Activated CD4-positive, alpha-beta T cell treated with anti-CD3 and anti-CD28 coated beads, Interleukin-2, amount 50 U/mL, for 4 hours (primary cell): ENCODE measurements at places on chromosomes 6 and 20.

- DNase-seq = no peak
Observed at GRCh38 chr6:84554706-84555105, 209.7 kb downstream of the TBX18 start.

GRCh38 chr6:170345662-170346061 lies 39.1 kb downstream of the FAM120B start:
- DNase-seq = no peak

GRCh38 chr6:130843575-130844320 lies 16.5 kb downstream of the SMLR1 start:
- no peak for DNase-seq

DNA sequence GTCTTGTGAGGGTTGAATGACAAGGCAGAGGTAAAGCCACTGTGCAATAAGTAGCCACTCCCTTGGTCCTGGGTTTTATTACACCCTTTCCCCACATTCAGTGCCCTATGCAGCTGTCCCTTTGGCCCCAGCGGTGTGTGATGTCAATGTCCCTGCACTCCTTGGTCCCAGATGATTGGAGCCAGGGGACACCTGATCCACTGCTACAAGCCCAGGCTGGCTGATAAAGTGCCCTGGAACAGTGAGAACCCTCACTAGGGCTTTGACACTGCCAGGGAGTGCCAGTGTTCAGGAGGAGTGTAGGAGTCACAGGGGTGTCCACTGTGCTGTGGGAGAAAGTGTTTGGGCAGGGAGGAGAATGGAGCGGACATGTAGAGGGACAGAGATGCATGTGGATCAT lies 30.4 kb downstream of the GABRR1 start:
- DNase-seq = no peak

DNA sequence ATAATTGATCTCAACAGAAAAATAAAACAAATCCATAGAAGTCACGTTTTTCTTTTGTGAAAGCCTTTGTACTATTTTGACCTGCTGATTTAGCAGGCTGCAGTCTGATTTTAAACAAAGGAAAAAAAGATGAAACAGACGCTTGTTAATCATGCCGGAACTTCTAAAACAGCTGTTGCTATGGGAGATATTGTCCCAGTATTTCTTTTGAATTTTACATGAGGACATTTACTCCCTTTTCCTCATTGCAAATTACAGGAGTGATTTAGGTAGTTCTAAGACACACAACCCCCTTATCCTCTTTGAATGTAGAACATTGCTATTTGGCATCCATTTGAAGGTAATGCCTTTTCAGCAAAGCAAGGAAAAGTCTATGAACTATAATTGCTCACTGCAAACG lies 416.1 kb downstream of the BCKDHB start:
- no peak for DNase-seq

DNA sequence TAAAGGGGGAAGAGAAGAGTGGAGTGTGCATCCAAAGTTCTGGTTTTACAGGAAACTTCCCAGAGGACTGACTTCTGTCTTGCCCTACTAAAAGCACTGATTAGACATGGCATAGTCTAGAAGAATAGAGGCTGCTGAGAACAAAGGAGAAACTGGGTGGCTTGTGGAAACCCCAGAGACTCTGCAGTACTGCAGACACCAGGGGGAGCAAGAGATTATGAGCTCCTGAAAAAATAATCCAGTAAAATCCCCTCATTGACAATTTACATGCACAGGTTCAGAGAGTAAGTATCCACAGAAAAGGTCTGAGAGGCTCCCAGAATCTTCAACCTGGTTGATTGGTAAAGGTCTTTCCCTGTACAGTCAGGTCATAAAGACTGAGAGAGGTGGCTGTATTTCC lies 48.7 kb upstream of the CLVS2 start:
- DNase-seq = no peak

DNA sequence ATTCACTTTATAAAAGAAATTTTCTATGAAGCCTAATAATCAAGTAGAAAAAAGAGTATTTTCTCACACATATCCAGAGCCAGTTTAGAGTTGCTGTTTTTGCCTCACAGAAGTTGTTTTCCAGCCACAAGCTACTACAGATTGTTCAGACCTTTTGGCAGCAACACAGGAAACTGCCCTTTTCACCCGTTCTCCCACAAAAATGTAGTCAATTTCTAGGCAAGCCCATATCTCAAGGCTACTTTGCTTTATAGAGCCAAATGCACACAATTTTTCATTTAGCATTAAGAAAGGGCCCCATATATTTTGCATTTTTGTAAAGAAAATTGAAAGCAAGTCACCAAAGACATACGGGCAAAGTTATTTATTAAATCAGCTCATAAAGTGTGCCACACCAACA lies 49.5 kb downstream of the EPB41L2 start:
- no peak for DNase-seq

DNA sequence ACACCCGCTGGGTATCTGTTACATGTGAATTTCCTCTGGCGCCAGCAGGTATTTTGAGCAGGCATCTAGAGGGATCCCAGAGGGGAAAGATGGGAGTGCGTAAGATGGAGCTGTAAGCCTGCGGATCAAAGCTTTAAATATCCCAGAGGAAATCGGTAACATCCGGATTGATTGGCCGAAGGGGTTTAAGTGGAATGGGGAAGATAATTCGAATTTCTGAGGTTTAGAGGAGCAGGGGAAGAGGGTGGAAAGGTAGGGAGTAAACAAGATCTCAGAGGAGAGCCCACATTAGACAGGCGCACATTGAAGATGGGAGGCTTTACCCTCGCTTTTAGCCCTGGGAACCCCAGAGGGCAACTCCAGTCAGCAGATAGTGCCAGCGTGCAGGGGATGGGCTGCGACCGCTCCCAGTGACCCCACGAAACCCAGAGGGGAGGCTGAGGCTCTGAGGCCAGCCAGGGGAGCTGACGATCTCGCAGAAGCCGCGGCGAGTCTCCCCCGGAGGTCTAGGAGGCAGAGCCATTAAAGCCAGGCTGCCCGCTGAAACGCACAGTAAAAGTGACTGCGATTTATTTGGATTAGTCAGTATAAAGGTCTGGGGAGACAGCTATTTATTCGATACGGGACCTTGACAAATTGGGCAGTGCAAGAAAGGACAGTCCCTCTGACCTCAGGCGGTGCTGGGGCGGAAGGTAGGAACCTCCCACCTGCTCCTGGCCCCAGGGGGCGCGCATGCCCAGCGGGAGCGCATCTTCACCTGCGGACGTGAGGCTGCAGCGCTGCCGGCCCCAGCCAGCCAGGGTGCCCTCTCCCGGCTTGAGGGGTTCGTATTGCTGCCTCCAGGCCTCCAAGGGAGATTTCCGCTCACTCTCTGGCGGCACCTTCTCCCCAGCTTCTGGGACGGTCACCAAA lies 34.3 kb upstream of the TCF21 start:
- no peak for DNase-seq

- DNase-seq = no peak
Observed at GRCh38 chr6:167825332-167826229, 1.1 kb upstream of the AFDN start.

DNA sequence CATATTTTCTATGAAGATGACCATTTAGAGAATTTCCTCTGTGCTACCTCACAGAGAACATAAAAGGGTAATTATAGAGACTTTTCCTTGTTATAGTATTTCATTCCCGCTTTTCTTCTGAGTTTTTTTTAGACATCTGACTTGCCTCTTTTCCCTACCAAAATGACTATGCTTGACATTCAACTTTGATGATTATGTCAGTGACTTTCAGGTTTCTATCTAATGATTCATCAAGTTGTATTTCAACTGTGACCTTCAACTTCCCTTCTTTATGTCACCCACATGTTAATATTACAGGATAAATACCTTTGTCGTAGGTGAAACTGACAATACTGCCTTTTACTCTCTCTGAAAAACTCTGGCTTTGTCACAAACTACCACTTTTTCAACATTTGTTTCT lies 95.3 kb downstream of the MLIP start:
- no peak for DNase-seq

- DNase-seq = no peak
Observed at GRCh38 chr6:53664623-53665022, 933 bp downstream of the KLHL31 start.

- DNase-seq = no peak
Observed at GRCh38 chr6:167399599-167399998, 74.7 kb downstream of the TTLL2 start.

- DNase-seq = no peak
Observed at GRCh38 chr6:115442323-115442722, 618.4 kb downstream of the FRK start.

DNA sequence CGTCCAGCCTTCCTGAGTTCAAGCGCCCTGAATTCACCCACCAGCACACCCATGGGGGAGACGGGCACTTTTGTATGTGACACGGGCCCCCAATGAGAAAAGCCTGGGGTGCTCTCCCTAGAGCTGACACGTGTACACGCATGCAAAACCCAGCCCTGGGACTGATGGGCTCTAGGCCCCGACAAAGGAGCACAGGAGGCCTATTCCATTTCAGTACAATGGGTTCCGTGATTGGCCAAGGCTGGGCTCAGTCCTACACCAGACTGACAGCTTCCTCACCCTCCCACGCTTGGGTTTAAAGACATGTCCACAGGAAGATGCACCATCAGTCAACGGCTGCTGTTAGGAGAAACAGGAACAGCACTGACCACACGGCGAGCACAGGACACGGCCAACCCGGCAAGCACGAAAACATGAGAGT lies 8.8 kb downstream of the ZBTB46 start:
- no peak for DNase-seq

DNA sequence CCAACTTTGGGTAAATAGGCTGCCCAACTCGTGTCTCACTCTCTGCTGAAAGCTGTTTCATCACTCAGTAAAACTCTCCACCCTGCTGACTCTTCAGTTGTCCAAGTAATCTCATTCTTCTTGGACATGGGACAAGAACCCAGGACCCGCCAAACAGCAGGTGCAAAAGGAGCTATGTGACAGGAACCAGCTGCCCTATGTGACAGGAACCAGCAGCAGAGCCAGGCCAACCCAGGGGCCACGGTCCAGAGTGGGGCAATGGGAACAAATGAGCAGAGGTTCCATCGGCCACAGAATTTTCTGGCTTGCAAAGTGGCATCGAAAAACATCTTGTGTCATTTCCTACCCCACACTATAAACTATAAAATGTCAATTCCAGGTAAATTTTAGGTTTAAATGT lies 56.5 kb downstream of the MOXD1 start:
- no peak for DNase-seq

DNA sequence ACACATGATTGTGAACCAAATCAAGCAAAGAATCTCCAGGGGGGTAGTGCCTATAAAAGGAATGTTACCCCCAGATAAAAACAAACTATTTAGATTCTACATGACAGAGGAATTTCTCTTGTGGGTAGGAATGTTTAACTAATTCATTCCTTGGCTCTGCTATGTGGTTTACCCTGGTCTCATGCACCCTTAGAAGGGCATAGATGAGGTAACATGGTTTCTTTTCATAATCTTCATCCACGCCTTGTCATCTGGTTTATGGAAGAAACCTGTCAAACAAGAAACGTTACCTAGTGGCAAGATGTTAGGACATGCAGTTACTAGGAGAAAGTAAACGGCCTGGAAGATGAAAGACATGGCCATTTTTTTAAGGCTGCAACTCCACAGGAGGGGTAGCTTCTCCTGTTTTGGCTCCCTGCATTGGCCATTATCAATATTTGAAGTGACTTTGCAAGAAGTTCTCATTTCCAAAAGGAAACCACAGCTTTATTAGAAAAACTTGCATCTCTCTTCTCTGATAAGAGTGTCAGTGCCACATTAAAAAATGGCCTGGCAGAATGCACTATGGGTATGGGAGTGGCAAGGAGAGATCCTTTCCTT lies 45.5 kb downstream of the STX11 start:
- DNase-seq = no peak
